ENCODE measurements at places on chromosomes 7 and 10. TPM values are rescaled to one million over a fixed set of nuclear protein-coding genes. Genes with fewer than 3 reads are reported as not detected.

COL1A2 gene
- total RNA-seq, result not detected

VPS37D gene
- total RNA-seq, result 0.22 TPM

PON3 gene
- total RNA-seq, result not detected

ZNF862 gene
- 18.1 TPM for total RNA-seq

SLC18A3 gene
- not detected for total RNA-seq

ACTL6B gene
- not detected for total RNA-seq

ATG9B gene
- total RNA-seq, result 4.6 TPM

NRCAM gene
- total RNA-seq, result 0.14 TPM

TUBB8 gene
- not detected for total RNA-seq

AASS gene
- total RNA-seq, result 2.0 TPM

STEAP1B gene
- total RNA-seq, result not detected

DPY19L1 gene
- total RNA-seq, result 20.3 TPM

GPR158 gene
- not detected for total RNA-seq

TUBAL3 gene
- not detected for total RNA-seq

VIPR2 gene
- total RNA-seq, result 0.56 TPM

WDR91 gene
- total RNA-seq, result 11.0 TPM

NUTM2A gene
- 0.17 TPM for total RNA-seq

PGAM2 gene
- total RNA-seq, result 0.26 TPM

HGF gene
- total RNA-seq, result not detected

LRRC18 gene
- not detected for total RNA-seq

TNPO3 gene
- 53.4 TPM for total RNA-seq

PNPLA8 gene
- total RNA-seq, result 22.1 TPM

GPER1 gene
- total RNA-seq, result 0.12 TPM

VSTM4 gene
- 0.24 TPM for total RNA-seq

UCMA gene
- total RNA-seq, result not detected

ZNF467 gene
- 0.41 TPM for total RNA-seq

CPA2 gene
- 0.44 TPM for total RNA-seq

HUS1 gene
- total RNA-seq, result 38.6 TPM

HOXA10 gene
- total RNA-seq, result not detected

RADIL gene
- total RNA-seq, result 0.19 TPM

WDR86 gene
- 0.43 TPM for total RNA-seq

TLX1 gene
- not detected for total RNA-seq

HMX2 gene
- total RNA-seq, result 0.43 TPM

CRPPA gene
- total RNA-seq, result 0.53 TPM

TMEM236 gene
- 0.07 TPM for total RNA-seq

A1CF gene
- not detected for total RNA-seq

SSC4D gene
- total RNA-seq, result 0.81 TPM

CALN1 gene
- total RNA-seq, result not detected

PLA2G12B gene
- not detected for total RNA-seq

MGMT gene
- 22.9 TPM for total RNA-seq

GFRA1 gene
- not detected for total RNA-seq

AKR1C4 gene
- total RNA-seq, result not detected

ZNF488 gene
- 0.27 TPM for total RNA-seq

COL26A1 gene
- not detected for total RNA-seq

CRYGN gene
- total RNA-seq, result not detected

SCIN gene
- total RNA-seq, result 0.12 TPM

MRPL32 gene
- total RNA-seq, result 63.6 TPM

TBXAS1 gene
- total RNA-seq, result 5.3 TPM
